ENCODE measurements at places on chromosomes 4 and X.

GRCh38 chrX:72351606-72352334 lies 46.1 kb upstream of the CITED1 start:
- DNase-seq, result peak; percentile 80

- no peak for DNase-seq
Measured at GRCh38 chr4:94523033-94523580, 71.4 kb downstream of the PDLIM5 start.

DNA sequence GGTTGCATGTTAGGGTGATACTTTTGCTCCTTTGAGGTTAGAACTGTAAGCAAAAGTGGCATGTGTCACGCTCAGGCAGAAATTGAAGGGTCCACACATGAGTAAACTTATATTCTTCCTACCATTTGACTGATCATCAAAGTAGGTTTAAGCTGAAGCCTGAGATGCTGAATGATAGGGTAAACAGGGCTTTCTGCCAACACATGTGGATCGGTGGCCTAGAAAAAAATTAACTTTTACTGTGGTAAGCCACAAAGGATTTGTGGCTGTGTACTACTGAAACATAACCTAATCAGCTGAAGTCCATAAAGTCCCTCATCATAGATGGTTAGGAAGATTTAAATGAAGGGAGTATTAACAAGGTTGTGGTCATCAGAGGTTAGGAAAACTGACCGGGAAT lies 1070.1 kb downstream of the STPG2 start:
- no peak for DNase-seq

DNA sequence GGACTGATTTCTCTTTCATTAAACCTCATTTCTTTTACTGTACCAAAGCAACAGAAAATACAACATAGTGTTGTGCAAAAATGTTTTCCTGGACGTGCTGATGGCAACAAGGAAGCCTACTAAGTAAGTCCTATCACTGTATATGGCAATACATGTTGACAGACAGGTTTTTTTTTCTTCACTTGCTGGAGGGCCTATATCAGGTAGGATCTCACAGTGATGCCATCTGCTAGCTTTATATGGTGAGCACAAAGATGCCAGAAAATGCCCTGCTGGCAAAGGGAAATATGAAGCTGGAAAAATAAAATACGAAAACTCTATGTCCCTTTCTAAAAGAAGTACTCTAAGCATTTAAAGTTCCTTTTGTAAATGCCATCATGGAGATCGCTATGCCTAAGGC lies 119.0 kb upstream of the PDLIM3 start:
- no peak for DNase-seq

DNA sequence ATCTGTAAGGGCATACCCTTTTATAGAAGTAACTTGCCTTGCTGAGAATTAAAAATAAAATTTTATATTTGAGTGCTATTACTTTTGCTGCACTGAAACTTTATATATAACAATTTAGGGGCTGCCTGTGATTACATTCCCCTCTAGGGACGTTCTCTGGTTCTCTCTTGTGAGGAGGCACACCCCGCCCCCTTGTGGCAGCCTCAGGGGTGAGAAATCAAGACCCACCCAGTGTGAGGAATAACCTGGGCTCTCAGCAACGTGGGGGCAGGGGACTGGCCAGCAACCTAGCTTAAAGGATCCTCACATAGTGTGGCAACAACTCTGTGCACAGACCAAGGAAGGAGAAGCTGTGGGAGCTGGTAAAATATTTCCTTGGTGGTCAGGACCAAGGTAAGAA lies 43.7 kb downstream of the MAGEA9 start:
- peak; percentile 7 for DNase-seq

DNA sequence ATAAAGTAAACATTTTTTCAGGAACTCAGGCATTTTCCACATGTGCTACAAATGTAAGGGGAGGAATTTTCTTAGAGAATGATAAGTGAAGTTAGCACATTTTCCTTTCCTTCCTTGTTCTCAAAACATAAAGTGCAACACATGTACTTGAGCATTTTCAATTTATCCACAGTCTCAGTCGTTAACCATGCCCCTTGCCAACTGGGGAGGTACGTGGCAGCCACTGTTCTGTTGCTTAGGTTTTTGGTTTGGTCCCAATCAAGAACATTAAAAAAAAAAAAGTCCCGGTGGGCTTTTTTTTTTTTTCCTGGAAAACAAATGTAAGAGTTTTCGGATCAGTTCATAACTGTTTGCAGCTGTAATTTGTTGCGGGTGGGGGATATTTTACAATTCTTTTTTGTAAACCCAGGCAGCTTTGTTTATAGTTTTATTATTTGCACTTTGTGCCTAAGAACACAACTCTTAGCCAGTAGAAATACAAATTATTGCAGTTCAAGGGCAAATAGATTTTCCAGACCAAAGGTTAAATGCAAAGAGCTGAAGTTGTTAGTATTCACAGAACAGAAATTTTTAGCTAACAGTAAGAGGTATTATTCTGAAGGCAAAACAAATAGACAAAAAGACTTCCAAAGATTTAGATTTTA lies 112.1 kb upstream of the NAP1L5 start:
- no peak for DNase-seq

DNA sequence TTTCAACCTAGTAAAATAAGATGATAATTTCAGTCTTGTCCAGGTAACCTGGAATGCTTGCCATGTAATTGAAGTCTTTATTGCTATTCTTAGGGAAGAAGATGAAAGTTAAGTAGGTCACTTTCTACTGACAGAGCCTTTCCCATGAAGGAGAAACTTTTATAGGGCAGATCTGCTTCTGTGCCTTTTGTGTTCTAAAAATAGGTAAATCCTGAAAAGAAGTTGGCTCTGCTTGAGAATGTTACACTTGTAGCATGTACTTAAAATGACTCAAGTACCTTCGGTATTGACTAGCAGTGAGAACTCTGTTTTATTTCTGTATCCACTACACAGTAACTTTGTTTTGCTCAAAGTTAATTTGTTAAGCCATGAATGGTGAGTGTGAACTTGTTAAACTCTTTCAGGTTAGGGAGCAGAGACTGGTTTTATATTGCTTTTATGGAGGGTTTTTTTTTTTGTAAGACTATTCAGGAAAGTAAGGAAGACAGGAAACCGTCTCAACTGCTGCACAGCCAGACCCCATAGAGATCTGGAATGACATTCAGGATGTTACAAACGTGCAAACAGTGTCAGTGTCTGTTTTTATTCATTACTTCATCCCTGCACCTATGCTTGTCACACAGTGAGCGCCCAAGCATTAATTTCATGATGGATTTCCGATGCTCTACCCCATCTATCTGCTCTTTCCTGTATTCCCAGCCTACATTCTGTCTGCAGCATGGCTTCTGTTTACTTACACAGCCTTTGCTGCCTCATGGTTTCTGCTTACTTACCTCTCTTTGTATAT lies 53.0 kb downstream of the SEPTIN11 start:
- no peak for DNase-seq

DNA sequence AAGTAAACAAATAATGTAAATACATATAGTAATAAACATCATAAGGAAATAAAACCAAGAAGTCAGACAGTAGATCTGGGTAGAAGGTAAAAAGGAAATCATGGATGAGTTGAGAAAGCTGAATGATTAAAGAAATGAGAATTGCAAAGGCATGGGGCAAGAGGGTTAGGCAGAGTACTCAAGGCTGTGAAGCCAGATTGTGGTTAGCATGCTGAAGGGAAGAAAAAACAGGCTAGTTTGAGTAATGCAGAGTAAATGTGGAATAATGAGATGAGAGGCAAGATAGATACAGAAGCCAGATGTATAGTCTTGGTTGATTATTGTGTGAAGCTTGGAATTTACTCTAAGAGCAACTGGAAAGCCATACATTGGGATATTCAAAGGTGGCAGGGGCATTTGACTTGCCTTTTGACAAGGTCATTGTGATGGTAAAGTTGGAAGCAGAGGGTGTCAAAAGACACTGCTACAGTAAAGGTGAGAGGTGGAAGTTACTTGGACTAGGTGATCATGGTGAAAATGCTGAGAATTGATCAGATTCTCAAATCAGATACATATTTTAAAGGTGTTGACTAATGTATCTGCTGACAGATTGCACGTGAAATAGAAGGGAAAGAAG lies 307.0 kb downstream of the FSTL5 start:
- DNase-seq, result peak; percentile 32

- DNase-seq, result peak; percentile 80
Measured at GRCh38 chrX:111041018-111041462, 55.0 kb upstream of the PAK3 start.

- peak; percentile 84 for DNase-seq
Measured at GRCh38 chr4:184361443-184361842, 112.9 kb downstream of the IRF2 start.

DNA sequence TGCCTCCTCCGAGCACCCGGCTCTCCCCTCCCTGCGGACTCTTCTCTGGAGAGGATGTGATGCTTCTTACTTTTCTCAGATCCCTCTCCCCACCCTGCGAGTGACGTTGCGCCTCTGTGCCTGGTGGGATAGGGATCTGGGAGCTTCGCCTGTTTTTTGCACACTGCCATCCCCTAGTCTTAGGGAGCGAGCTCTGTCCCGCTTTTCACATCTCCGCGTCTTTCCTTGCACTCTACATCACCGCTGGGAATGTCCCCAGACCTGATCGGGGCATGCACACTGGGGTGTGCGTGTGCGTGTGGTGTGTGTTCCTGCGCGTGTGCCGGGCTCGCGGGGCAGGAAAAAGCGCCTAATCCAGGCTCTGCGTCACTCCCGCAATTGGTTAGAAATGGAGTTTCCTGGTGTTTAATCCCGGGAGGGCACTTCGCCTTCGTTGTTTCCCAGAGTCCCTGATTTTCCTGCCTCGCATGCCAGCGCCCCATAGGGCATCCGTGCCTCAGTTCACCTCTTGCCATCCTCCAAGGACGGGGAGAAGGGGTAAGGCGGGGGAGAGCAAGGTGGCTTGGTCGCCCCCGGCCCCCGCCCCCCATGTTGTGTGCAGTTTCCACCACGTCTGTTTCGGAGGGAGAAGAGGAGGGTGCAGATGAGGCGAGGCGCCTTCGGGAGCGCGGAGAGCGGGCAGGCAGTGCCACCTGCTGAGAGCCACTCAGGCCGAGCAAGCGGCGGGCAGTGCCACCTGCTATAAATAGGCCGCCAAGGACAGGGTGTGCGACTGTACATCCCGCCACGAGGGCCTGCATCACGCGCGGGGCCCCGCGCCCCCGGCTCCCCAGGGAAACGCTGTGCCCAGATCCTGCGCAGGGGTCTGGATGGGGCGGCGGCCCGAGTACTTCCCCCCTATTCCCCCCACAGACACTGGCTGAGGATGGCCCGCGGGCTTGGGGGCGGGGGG lies 759 bp upstream of the TBC1D1 start:
- DNase-seq, result no peak

DNA sequence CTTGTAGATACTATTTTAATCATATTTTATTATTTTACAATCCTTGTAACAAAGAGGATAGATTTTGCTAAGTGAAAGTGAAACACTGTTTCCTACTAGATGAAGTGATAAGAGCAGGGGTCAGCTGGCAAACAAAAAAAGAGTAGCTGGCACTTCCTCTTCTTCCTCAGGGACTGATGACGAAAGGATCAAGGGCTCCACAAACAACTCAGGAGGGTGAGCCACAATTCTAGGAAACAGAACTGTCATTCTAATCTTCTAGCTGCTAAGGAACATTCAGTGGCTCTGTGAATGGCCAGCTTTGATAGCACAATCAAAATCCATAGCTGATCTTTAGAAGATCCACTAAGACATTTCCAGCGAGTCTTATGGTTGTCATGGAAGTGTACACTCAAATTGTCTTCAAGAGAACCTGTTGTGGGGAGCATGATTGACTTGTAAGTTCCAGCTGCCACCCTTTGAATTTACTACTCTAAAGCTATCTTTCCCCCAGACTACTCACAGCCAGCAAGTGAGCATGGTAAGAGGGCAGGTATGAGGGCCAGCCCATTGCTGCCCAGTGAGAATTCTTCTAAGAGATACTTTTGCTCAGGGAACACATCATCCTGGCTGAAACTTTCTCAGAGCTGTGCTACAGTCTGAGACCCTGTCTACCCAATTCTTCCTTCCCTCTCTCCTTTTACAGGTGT lies 275.7 kb upstream of the RASGEF1B start:
- no peak for DNase-seq

- no peak for DNase-seq
Measured at GRCh38 chrX:111410590-111411078, 1.4 kb downstream of the DCX start.

GRCh38 chr4:123438031-123438430 lies 41.4 kb downstream of the SPRY1 start:
- DNase-seq, result no peak

DNA sequence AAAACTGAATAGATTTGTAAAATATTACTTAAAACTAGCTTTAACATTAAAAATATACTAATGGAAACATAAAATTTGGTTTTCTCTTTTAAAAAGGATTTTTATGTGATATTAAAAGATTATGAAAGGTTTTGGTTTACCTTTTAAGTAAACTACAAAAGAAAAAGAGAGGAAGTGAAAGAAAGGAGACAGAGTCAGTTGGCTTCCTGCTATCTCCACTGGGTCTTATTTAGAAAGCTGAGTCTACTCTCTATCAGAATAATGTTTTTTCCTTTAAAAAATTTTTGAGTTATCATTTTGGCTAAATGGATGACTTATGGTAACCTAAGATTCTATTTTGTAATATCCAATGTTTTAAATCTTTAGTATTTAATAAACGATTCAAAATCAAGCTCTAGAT lies 21.6 kb upstream of the ATP8A1 start:
- no peak for DNase-seq
